Activated CD8-positive, alpha-beta memory T cell treated with anti-CD3 and anti-CD28 coated beads, Interleukin-2, amount 50 U/mL, for 48 hours (primary cell): ENCODE measurements at places on chromosomes 12 and 14.

DNA sequence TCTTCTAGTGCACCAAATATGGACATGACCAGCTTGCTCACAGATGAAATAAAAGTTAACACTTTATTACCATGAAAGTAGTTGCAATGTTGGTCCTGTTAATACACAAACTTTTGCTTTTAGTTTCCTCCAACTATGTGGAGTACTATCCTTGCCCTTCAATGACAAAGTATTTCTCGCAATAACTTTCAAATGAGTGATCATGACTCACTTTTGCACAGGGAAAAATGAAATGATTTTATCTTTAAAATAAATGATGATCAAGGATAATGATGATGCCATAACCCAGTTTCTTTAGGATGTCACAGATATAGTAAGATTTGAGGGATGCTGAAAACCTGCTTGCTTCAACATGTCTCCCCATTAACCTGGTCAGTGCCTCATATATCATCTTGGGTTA lies 254.0 kb upstream of the KITLG start:
- no peak for DNase-seq

DNA sequence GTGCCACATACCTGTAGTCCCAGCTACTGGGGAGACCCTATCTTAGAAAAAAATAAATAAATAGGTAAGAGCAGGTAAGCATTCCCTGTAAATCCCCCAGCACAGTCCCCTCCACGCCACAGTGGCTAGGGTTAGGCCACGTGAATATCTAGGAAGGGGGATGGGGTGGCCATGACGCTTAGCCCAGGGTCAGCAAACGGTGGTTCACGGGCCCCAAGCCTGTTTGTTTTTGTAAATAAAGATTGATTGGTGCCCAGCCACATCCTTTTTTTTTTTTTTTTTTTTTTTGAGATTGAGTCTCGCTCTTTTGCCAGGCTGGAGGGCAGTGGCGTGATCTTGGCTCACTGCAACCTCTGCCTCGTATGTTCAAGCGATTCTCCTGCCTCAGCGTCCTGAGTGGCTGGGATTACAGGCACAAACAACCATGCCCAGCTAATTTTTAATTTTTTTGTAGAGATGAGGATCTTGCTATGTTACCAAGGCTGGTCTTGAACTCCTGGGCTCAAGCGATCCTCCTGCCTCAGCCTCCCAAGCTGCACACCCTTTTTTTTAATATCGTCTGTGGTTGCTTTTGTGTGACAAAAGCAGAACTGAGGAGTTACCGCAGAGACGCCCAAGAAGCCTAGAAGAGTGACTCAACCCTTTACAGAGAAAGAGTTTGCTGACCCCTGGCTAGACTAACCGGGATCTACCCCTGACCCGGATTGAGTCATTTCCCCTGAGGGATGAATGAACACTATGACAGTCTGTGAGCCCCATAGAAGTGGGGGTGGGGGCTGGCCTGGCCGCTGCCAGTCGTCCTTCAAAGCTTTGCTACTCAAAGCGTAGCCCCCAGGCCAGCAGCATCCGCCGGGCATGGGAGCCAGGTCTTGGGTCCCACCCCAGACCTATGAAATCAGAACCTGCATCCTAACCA lies 113.7 kb upstream of the NCOR2 start:
- peak; percentile 59 for DNase-seq

DNA sequence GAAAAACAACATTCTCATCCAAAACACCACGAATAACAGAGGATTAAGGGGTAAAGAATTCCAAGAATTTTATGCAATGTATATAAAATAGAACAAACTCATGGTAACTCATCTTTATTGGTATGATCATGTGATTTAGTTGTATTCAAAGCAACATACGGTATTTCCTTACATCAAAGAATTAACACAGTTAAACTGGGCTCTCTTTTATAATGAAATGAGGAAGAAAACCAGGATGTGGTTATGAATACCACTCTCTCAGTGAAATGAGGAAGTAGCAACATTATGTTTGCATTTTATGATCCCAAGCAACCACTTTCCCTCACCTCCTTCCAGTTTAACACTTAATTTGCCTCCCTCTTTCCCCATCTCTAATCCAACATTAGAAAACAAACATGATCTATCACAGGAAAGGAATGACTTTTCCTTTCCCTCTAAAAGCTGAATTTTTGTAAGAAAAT lies 22.9 kb downstream of the SPTLC2 start:
- DNase-seq: no peak

- no peak for DNase-seq
Observed at GRCh38 chr12:86513226-86513625, 257.0 kb upstream of the MGAT4C start.

- DNase-seq: no peak
Observed at GRCh38 chr12:87274594-87275245, 754.5 kb downstream of the C12orf50 start.

- no peak for DNase-seq
Observed at GRCh38 chr12:71085575-71085974, 72.2 kb downstream of the TSPAN8 start.

DNA sequence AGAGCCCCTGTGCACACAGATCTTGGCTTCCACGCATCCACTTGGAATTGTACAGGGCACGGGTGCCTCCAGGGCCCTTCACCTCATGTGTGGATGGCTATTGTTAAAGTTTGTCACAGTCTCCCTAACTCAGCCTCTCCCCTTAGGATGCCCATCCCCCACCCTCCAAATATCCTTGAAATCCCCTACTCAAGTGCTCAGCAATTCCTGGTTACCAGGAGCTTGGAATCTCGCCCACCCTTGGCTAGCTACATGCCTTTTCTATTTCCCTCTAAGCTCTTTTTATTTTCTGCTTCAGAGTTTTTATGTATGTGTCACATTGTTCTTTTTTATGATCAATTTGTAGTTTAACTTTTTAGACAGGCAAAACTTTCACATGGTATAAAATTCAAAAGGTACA lies 13.0 kb upstream of the NR1H4 start:
- DNase-seq: no peak

DNA sequence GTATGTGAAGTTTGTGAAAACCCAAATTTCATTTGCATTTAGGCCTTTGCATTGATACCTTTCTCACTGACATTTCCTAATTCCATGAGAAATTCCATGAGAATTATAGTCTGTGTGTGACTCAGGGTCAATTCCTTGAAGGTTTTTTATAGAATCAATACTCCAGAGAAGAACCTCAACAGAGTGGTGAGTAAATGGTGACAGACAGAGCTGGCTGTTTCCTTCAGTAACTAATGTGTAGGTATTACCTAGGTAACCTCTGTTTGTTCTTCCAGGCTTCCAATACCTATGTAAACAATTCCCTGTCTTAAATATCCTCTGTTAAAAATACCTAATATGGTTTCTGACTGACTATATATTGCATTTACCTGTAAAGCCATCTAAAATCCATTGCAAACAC lies 117.0 kb downstream of the TTC8 start:
- no peak for DNase-seq

- no peak for DNase-seq
Observed at GRCh38 chr14:73725116-73726024, 11.2 kb upstream of the PNMA1 start.

DNA sequence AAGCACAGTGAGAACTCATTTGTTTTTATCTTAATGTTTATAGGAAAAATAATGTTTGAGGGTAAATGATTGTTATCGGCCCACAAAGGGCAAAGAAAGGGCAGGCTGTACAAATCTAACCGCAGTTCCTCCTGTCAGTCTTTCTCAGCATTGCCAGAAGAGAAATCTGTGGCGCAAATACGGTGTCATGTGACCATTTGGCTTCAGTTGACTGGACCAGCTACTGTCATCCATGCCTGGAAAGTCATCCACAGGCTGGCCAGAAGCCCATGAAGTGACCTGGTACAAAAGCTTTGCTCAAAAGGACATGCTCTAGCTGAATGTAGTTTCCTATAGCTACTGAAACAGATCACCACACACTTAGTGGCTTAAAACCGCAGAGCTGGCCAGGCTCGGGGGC lies 43.6 kb downstream of the HCAR2 start:
- no peak for DNase-seq

GRCh38 chr14:60773558-60773957 lies 39.0 kb downstream of the MNAT1 start:
- DNase-seq: no peak

GRCh38 chr12:5258498-5258897 lies 173.4 kb upstream of the NTF3 start:
- DNase-seq: no peak

DNA sequence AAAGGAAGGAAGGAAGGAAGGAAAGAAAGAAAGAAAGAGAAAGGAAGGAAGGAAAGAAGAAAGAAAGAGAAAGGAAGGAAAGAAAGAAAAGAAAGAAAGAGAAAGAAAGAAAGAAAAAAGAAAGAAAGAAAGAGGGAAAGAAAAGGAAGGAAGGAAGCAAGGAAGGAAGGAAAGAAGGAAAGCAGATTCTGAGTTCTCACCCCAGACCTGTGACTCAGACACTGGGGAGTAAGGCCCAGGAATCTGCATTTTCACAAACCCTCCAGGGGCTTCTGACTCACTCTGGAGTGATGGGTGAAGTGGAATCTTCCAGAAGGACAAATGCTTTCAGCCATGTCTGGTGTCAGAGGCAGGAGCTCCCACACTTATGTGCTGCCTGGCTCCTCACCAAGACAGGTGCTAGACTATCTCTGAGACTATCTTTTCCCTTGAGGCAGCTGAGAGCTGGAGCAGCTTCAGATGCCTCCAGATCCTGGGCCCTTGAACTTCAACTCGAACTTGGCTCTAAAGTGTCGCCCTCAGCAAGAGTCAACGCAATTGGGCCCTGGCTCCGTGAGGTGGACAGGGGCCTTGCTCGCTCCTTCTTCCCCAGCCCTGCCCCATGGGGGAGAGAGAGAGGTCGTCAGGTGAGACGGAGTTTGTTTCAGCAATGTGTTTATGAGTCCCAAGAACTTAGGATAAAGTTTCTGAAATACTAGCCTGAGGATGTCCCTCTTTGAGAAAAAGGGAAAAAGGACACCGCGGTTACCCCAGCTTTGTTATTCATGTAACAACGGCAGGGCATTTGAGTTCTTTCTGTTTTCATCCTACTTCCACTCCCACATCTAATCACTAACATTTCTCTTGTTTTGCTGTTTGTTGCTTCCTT lies 19.8 kb upstream of the SCARB1 start:
- DNase-seq: no peak

DNA sequence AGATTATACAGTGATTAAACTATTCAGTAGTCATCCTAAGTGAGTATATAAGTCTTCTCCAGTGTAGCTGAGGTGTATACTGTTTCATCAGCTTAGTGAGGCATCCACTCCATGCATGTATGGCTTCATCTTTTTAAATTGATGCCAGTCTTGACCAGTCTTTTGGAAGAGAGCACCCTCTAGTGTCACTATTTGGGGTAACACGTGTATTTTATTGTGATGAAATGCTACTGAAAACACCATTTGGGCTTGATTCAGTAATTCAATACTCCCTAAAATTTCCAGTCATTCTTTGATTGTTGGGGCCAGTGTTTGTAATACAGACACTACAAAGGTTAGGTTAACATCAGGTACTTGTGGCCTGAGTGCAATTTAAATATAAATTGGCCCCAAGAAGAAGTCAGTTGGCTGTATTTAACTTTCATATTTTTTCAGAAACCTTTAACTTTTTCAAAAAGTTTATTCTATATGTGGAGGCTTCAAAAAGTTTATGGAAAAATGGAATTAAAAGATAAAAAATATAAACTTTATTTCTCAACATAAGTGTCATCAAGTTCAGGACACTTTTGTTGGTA lies 35.3 kb downstream of the MIPOL1 start:
- DNase-seq: no peak

DNA sequence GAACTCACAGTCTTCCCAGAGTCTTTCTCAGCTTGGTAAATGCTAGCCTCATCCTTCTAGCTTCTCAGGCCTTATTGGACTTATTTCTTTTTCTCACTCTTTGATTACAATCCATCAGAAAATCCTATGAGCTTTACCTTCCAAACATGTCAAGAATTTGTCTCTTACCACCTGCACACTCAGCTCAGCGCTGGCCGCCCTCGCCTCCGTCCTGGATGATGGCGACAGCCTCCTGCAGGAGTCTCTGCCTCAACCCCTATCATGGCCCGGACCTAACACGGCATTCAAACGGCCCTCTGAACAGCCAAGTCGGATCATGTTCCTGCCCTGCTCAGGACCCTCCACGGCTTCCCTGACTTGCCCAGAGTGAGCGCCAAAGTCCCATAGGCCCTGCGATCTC lies 333.1 kb upstream of the FKBP4 start:
- DNase-seq: no peak

- DNase-seq: no peak
Observed at GRCh38 chr12:14373217-14373616, 7.7 kb downstream of the ATF7IP start.

DNA sequence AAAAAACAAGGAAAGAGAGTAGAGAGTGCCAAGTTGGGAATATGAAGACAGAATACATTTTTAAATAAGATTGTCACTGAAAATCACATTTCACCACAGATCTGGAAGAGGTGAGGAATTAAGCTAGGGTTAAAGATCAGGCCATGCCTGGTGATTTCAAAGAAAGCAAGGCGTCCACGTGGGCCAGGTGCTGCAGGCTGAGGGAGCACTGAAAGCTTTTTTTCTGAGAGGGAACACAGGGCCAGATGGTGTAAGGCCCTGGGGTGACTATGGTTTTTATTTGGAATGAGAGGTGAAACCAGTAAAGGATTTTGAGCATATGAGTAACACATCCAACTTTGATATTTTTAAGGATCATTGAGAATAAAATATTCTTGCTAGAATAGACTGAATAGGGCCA lies 20.9 kb downstream of the SYT1 start:
- DNase-seq: no peak

GRCh38 chr14:34128665-34129064 lies 177.8 kb upstream of the EGLN3 start:
- no peak for DNase-seq

- DNase-seq: no peak
Observed at GRCh38 chr12:82325540-82326336, 32.4 kb downstream of the CCDC59 start.

DNA sequence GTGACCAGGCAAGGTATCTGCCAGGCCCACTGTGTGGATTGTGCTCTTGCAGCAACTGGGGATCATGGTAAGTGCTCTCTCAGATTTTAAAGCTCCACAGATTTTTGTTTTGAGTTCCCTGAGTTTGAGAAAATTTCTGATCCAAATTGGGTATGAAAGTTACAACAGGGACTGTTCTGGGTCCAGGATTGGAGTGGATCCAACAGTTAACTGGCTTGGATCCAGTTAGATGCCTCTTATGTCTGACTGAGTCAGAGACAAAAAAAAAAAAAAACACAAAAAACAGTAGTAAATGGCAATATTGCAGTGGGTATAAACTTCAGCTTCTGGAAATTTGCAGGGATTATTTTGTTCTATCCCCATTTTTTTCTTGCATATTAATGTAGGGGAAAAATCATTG lies 598.8 kb downstream of the C12orf50 start:
- no peak for DNase-seq

- DNase-seq: no peak
Observed at GRCh38 chr12:63846238-63846967, 1.9 kb downstream of the SRGAP1 start.

DNA sequence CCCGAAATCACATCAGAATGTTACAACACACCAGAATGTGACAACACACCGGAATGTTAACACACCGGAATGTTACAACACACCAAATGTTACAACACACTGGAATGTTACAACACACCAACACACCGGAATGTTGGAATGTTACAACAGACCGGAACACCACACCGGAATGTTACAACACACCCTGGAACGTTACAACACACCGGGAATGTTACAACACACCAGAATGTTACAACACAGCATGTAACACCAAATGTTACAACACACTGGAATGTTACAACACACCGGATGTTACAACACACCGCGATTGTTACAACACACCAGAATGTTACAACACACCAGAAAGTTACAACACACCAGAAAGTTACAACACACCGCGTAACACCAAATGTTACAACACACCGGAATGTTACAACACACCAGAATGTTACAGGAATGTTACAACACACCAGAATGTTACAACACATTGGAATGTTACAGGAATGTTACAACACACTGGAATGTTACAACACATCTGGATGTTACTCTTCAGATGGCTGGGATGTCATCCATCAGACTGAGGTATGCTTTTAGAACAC lies 21.1 kb downstream of the CHFR start:
- DNase-seq: no peak
